ENCODE measurements at places on chromosomes 13 and 19. TPM values are rescaled to one million over a fixed set of nuclear protein-coding genes. Genes with fewer than 3 reads are reported as not detected.

Gene GNA15
- polyA plus RNA-seq = 1.2 TPM

- no peak overlapping the region for H3K4me3 ChIP-seq
- H3K36me3 ChIP-seq = peaks cover 5% of the 10 kb centered on the region
- no peaks in the 10 kb centered on the region for H3K27me3 ChIP-seq
- peaks cover 17% of the 10 kb centered on the region for H3K4me1 ChIP-seq
- H3K27ac ChIP-seq = peak overlapping the region; percentile 68
These were observed 7.0 kb downstream of the ARMC6 start for GRCh38 chr19:19040417-19040816.

GRCh38 chr19:31992750-31993149 is 352.7 kb upstream of the ZNF507 start:
- no peaks in the 10 kb centered on the region for H3K27me3 ChIP-seq
- no peak overlapping the region for H3K4me3 ChIP-seq
- no peak overlapping the region for H3K27ac ChIP-seq
- DNase-seq = peak; percentile 14

- no peak for DNase-seq
- H3K27me3 ChIP-seq = no peaks in the 10 kb centered on the region
- H3K27ac ChIP-seq = no peak overlapping the region
These were observed 18.1 kb downstream of the NALCN start for GRCh38 chr13:101398191-101398590.

- H3K27ac ChIP-seq = peak overlapping the region; percentile 68
- peaks cover 68% of the 10 kb centered on the region for H3K4me1 ChIP-seq
- no peaks in the 10 kb centered on the region for H3K36me3 ChIP-seq
- DNase-seq = no peak
- no peak overlapping the region for H3K4me3 ChIP-seq
These were observed 18.9 kb downstream of the SPATA13 start for GRCh38 chr13:24179486-24179850.

Gene FGF14
- polyA plus RNA-seq = 0.33 TPM

DNA sequence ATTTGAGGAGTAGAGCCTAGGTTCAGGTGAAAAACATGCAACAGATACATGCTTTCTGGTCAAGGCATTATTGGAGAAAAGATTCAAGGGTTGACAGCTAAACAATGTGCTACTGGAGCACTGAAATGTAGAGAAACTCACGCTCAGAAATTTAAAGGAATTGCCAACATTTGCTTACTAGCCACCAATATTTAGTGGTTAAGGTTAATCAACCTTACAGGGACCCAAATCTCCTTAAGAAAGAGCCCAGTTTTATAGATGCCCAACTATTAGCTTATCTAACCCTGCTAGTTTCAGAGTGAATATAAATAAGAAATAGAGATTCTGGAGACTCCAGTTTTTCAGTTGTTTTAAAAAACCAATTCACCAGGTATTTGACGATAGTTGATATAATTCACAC is 203.6 kb downstream of the DACH1 start:
- no peaks in the 10 kb centered on the region for H3K4me1 ChIP-seq
- no peak for DNase-seq
- H3K27me3 ChIP-seq = no peaks in the 10 kb centered on the region
- no peak overlapping the region for H3K4me3 ChIP-seq

DNA sequence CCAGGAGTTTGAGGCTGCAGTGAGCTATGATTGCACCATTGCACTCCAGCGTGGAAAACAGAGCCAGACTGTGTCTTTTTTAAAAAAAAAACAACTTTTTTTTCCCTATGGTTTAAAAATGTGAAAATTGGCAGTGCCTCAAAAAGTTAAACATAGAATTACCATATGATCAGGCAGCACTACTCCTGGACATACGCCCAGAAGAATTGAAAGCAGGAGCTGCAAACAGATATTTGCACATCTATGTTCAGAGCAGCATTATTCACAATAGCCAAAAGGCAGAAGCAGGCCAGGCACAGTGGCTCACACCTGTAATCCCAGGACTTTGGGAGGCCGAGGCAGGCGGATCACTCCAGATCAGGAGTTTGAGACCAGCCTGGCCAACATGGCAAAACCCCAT is 3.8 kb upstream of the RETN start:
- no peak overlapping the region for H3K4me3 ChIP-seq
- no peaks in the 10 kb centered on the region for H3K36me3 ChIP-seq
- no peak overlapping the region for H3K27ac ChIP-seq
- no peak for DNase-seq
- H3K4me1 ChIP-seq = peaks cover under 1% of the 10 kb centered on the region

DNA sequence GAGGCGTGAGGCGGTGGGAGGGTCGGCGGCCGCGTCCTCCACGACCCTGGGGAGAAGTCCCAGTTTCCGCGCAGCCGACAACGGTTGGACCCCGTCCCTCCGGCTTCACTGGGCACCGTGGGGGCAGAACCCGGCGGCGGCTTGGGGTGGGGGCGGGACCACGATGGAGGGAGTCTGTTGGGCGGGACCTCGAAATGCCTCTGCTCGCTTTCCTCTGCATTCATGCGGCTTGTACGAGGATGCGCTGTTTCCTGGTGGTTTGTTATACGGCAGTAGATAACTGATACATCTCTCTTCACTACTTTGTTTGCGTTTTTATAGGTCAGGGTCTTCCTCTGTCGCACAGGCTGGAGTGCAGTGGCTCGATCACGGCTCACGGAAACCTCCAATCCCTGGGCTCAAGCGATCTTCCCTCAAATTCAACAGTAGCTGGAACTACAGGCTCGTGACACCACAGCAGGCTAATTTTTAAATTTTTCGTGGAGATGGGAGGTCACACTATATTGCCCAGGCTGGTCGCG is 24.6 kb upstream of the ZNF846 start:
- H3K27me3 ChIP-seq = no peaks in the 10 kb centered on the region
- no peak for DNase-seq
- peak overlapping the region; percentile 95 for H3K27ac ChIP-seq

GRCh38 chr19:16891696-16892382 is 3.0 kb downstream of the F2RL3 start:
- H3K4me3 ChIP-seq = no peak overlapping the region
- no peaks in the 10 kb centered on the region for H3K27me3 ChIP-seq
- peaks cover 6% of the 10 kb centered on the region for H3K4me1 ChIP-seq
- DNase-seq = no peak
- no peaks in the 10 kb centered on the region for H3K36me3 ChIP-seq
- H3K27ac ChIP-seq = no peak overlapping the region

- DNase-seq = no peak
- H3K4me1 ChIP-seq = no peaks in the 10 kb centered on the region
- H3K36me3 ChIP-seq = no peaks in the 10 kb centered on the region
- no peak overlapping the region for H3K4me3 ChIP-seq
- no peaks in the 10 kb centered on the region for H3K27me3 ChIP-seq
These were observed 91.4 kb upstream of the CACNA1A start for GRCh38 chr19:13597640-13598039.

Gene PSG6
- not detected for polyA plus RNA-seq

GRCh38 chr19:35030257-35031071 is at the start of gene SCN1B:
TSS of gene SCN1B (plus strand) at chr19:35030470. CDS start at chr19:35030821, 351 bp downstream.
- no peak within 1 kb of the TSS for H3K27ac ChIP-seq
- no peak within 1 kb of the TSS for H3K4me3 ChIP-seq
- H3K27me3 ChIP-seq = no peaks in the 10 kb centered on the region
- H3K36me3 ChIP-seq = no peaks in the 10 kb centered on the region
- DNase-seq = no peak

- H3K4me3 ChIP-seq = peak overlapping the region; percentile 58
- peaks cover 22% of the 10 kb centered on the region for H3K4me1 ChIP-seq
- peaks cover 2% of the 10 kb centered on the region for H3K36me3 ChIP-seq
- peak overlapping the region; percentile 96 for H3K27ac ChIP-seq
- no peaks in the 10 kb centered on the region for H3K27me3 ChIP-seq
- no peak for DNase-seq
These were observed 1.0 kb downstream of the MBOAT7 start for GRCh38 chr19:54188215-54188871.

Gene ZNF302
- polyA plus RNA-seq = 15.9 TPM

DNA sequence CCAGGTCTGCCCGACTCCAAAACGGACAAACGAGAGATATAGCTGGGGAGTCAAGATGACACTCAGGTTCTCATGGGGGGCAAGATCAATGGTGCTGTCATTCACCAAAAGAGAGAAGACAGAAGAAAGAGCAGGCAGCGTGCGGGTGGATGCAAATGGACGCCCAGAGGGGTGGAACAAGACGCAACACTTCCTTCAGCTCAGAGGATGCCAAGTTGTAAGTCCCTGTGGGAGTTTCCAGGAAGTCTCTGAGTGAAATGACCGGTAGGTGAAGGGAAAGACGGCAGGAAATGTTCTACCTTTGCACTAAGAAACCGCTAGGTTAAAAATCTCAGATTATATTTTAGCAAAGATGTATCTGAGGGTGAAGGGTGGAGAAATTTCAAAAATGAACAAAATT is 26.5 kb downstream of the TUBGCP3 start:
- H3K36me3 ChIP-seq = peaks cover 34% of the 10 kb centered on the region
- H3K27ac ChIP-seq = no peak overlapping the region
- DNase-seq = no peak
- no peak overlapping the region for H3K4me3 ChIP-seq

GRCh38 chr13:72463561-72463960 is 263.9 kb downstream of the MZT1 start:
- no peaks in the 10 kb centered on the region for H3K36me3 ChIP-seq
- DNase-seq = no peak
- H3K27me3 ChIP-seq = no peaks in the 10 kb centered on the region
- no peak overlapping the region for H3K27ac ChIP-seq

GRCh38 chr19:56837492-56838023 is 3.0 kb downstream of the PEG3 start:
- peak overlapping the region; percentile 60 for H3K4me3 ChIP-seq
- DNase-seq = peak; percentile 59
- H3K36me3 ChIP-seq = no peaks in the 10 kb centered on the region
- H3K4me1 ChIP-seq = no peaks in the 10 kb centered on the region

All from liver (tissue), 10 donors.